Neuronal stem cell (in vitro differentiated cells): ENCODE measurements at places on chromosomes 16 and 17.

DNA sequence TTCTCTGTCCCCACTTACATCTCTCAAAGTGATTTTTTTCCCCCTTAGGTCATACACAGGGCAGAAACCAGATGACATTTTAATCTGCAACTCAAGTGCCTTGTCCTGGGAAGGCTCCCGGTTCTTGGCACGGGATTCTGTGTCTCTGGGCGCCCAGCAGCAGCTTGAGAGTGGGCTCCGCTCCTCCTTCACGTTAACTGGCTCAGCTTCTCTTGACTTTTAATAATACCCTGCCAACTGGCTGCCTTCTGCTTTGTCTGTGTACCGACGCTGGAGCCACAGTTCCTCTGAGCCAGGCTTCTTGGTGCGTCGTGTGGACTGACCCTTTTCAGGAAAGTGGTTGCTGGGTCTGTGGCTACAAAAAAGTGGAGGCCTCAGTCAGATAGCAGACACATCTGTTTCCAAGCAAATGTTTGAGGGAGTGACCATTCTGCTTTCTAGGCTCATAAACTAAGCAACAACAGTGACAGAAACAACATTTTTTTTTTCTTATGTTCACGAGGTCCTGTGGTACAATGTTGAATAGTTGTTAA lies 64.9 kb downstream of the IRF8 start:
- DNase-seq: no peak
- H3K27me3 ChIP-seq: no peaks in the 10 kb centered on the region
- H3K27ac ChIP-seq: no peak overlapping the region
- H3K4me3 ChIP-seq: no peak overlapping the region
- H3K36me3 ChIP-seq: no peaks in the 10 kb centered on the region
- H3K4me1 ChIP-seq: no peaks in the 10 kb centered on the region

DNA sequence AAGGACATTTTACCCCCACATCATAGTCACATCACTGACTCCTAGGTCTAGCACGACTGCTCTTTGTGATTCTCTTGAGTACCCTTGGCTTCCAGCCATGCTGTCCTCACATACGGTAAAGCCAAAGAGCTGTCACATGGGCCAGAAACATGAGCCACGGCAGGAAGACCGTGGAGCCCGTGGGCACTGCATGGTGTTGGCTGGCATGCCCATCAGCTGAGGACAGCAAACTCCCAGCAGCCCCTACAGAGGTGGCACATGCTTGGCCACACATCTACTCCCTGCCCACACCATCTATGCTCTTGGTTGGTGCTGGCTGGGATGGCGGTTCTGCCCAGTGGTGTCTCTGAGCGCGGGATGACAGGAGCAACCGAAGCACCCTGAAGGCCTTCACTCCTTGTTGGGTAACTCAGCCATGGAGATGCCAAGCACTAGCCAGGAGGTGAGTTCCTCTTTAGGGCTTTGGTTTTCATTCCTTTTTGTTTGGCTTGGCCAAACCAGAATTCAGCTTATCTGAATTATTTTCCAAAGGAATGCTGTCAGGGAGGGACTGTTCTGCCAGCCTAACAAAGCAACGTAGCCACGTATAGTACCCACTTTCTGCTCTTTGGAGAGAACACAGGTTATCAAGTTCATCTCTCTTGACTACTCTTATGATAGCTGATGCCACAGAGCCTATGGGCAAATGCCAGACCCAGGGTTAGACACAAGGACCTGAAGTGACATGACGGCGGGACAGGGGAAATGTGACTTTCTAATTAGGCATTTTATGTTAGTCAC lies 10.0 kb downstream of the TNFAIP1 start:
- no peaks in the 10 kb centered on the region for H3K4me1 ChIP-seq
- peaks cover 100% of the 10 kb centered on the region for H3K36me3 ChIP-seq
- no peak overlapping the region for H3K27ac ChIP-seq
- H3K27me3 ChIP-seq: no peaks in the 10 kb centered on the region
- DNase-seq: no peak

- no peak for DNase-seq
- H3K27me3 ChIP-seq: no peaks in the 10 kb centered on the region
- no peak overlapping the region for H3K27ac ChIP-seq
- no peaks in the 10 kb centered on the region for H3K36me3 ChIP-seq
- no peak overlapping the region for H3K4me3 ChIP-seq
Observed at GRCh38 chr16:82891424-82891823, 264.7 kb downstream of the CDH13 start.

DNA sequence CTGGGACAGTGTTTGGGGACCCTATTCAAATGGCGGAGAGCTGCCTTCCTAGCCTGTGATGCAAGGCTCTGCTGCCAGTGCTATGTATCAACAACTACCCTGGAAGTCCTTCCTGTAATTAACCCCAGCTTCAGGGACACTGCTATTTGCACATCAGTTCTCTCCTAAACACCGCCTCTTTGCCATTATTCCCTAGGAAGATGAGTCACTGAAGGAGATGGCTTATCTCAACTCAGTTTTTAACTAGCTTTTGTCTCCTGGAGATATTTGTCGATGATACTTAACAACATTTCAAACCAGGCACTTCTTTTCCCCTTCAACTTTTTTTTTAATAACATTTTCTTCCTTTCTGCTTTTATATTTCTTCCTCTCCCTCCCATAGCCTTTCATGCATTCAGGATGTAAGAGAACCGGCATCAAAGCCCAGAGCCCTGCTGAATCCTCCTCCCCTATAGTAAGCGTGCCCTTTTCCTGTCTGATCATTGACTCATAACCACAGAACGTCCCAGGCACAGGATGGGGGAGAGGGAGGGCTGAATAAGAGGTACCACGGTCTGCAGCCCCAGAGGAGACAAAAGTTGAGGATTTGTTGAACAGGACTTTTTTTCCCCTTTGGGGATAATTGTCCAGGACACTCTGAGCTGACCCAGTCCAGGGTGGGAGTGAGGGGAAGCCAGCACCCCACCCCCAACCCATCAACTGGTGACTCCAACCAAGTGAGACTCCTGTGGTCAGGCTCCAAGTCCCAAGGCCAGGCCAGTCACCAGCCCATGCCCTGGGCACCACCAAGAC lies 387.8 kb upstream of the SALL1 start:
- no peaks in the 10 kb centered on the region for H3K27me3 ChIP-seq
- peaks cover 38% of the 10 kb centered on the region for H3K4me1 ChIP-seq
- no peak for DNase-seq
- no peak overlapping the region for H3K4me3 ChIP-seq
- H3K27ac ChIP-seq: peak overlapping the region; percentile 6
- H3K36me3 ChIP-seq: no peaks in the 10 kb centered on the region

DNA sequence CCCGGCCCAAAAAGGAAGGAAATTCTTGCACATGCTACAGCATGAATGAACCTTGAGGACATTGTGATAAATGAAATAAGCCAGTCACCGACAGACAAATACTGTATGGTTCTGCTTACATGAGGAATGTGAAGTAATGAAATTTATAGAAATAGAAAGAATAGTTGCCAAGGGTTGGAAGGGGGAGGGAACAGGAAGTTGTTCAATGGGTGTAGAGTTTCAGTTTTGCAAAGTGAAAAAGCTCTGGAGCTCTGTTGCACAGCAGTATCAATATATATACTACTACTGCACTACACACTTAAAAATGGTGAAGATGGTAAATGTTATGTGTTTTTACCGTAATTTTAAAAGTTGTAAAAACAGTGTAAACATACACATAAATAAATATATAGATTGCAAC lies 43.7 kb downstream of the PKD1L3 start:
- H3K4me1 ChIP-seq: no peaks in the 10 kb centered on the region
- no peaks in the 10 kb centered on the region for H3K27me3 ChIP-seq
- no peak for DNase-seq
- H3K36me3 ChIP-seq: no peaks in the 10 kb centered on the region

DNA sequence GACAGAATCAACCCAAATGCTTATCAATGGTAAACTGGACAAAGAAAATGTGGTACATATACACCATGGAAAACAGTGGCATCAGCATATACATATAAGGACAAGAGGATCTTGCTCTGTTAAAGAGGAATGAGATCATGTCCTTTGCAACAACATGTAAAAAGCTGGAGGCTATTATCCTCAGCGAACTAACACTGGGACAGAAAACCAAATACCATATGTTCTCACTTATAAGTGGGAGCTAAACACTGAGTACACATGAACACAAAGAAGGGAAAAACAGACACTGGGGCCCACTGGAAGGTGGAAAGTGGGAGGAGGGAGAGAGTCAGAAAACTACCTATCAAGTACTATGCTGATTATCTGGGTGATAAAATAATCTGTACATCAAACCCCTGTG lies 447.3 kb upstream of the MAF start:
- peaks cover 8% of the 10 kb centered on the region for H3K4me1 ChIP-seq
- no peaks in the 10 kb centered on the region for H3K36me3 ChIP-seq
- no peak overlapping the region for H3K27ac ChIP-seq
- no peak overlapping the region for H3K4me3 ChIP-seq
- H3K27me3 ChIP-seq: no peaks in the 10 kb centered on the region
- no peak for DNase-seq

DNA sequence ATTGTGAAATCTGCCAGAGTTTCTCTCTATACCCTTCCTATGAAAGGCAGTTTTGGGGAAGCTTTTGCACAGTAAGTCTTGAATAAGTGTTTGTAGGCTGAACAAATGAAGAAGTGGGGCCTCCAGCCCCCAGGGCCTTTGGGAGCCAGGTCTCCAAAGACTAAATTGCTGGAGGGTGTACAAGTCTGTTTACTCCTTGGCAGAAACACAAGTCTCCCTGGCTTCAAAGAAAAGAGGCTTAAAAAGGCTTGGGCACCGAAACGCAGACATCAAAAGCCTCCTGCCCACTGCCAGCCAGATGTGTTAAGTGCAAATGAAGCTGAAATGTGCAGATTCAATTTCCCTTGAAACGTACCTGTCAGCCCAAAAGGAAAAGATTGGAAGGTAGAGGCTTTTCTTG lies 146.3 kb downstream of the TMEM132E start:
- no peaks in the 10 kb centered on the region for H3K27me3 ChIP-seq
- no peaks in the 10 kb centered on the region for H3K36me3 ChIP-seq
- H3K4me1 ChIP-seq: no peaks in the 10 kb centered on the region
- no peak for DNase-seq
- no peak overlapping the region for H3K27ac ChIP-seq

GRCh38 chr16:49469930-49470451 lies 96.4 kb downstream of the C16orf78 start:
- no peak overlapping the region for H3K27ac ChIP-seq
- H3K27me3 ChIP-seq: no peaks in the 10 kb centered on the region
- no peak for DNase-seq
- H3K4me1 ChIP-seq: no peaks in the 10 kb centered on the region

GRCh38 chr17:34321964-34322363 lies 2.7 kb downstream of the CCL8 start:
- no peaks in the 10 kb centered on the region for H3K36me3 ChIP-seq
- no peak overlapping the region for H3K27ac ChIP-seq
- H3K4me3 ChIP-seq: no peak overlapping the region
- peaks cover 2% of the 10 kb centered on the region for H3K4me1 ChIP-seq
- DNase-seq: no peak

GRCh38 chr16:2429771-2430663 lies 770 bp downstream of the CCNF start:
- H3K4me3 ChIP-seq: peak overlapping the region; percentile 86
- DNase-seq: no peak
- H3K27ac ChIP-seq: no peak overlapping the region
- H3K4me1 ChIP-seq: peaks cover 13% of the 10 kb centered on the region
- H3K36me3 ChIP-seq: peaks cover 42% of the 10 kb centered on the region
- H3K27me3 ChIP-seq: no peaks in the 10 kb centered on the region

GRCh38 chr17:55763856-55764255 lies 13.0 kb downstream of the PCTP start:
- H3K27ac ChIP-seq: no peak overlapping the region
- H3K4me1 ChIP-seq: no peaks in the 10 kb centered on the region
- H3K36me3 ChIP-seq: no peaks in the 10 kb centered on the region
- H3K27me3 ChIP-seq: no peaks in the 10 kb centered on the region
- H3K4me3 ChIP-seq: no peak overlapping the region

DNA sequence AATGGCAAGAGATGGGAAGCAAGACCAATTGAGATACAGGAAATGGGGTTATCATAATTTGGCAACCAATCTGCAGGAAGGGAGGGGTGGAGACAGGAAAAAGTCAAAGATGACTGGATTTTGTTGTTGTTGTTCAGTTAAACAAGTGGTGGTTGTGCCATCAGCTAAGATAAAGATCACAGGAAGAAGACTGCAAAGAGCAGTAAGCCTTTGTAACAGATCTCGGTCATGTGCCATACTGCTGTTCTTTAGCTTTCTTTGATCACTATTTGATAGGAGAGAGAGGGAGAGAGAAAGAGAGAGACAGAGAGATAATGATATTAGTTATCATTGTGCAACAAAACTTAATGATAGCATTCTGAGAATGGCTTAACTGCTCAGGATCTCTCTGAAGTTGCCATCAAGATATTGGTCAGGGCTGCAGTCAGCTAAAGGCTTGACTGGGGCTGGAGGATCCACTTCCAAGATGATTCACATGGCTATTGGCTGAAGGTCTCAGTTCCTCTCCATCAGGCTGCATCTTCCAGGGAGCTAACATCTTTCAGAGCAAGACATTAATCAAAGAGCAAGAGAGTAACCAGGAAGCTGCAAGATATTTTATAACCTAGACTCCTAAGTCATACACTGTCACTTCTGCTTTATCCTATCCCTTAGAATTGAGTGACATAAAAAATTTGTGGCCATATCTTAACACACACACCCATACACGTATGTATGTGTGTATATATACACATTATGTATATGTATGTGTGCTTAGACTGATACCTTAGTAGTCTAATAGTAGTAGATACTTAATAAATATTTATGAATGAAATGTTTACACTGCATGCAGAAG lies 405.0 kb downstream of the SHISA9 start:
- no peaks in the 10 kb centered on the region for H3K36me3 ChIP-seq
- no peak for DNase-seq
- no peak overlapping the region for H3K27ac ChIP-seq
- no peak overlapping the region for H3K4me3 ChIP-seq
- no peaks in the 10 kb centered on the region for H3K27me3 ChIP-seq
- H3K4me1 ChIP-seq: no peaks in the 10 kb centered on the region

GRCh38 chr16:52318302-52319009 lies 228.5 kb downstream of the TOX3 start:
- DNase-seq: no peak
- H3K27ac ChIP-seq: no peak overlapping the region
- no peaks in the 10 kb centered on the region for H3K36me3 ChIP-seq
- H3K4me3 ChIP-seq: no peak overlapping the region

GRCh38 chr16:56641166-56641565 lies 2.7 kb downstream of the MT1A start:
- H3K36me3 ChIP-seq: no peaks in the 10 kb centered on the region
- peaks cover 3% of the 10 kb centered on the region for H3K4me1 ChIP-seq
- H3K27me3 ChIP-seq: peaks cover 100% of the 10 kb centered on the region

DNA sequence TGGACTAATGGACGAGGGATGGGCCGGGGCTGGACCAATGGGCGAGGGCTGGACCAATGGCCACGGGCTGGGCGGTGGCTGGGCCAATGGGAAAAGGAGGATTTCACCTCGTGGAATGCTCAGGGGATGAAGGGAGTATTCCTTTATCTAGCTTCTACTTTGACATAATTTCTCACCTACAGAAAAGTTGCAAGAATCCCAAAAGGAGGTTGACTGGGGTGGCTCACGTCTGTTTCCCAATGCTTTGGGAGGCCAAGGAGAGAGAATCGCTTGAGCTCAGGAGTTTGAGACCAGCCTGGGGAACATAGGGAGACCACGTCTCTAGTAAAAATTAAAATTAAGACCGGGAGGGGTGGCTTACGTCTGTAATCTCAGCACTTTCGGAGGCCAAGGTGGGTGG lies 5.7 kb upstream of the FLYWCH1 start:
- no peaks in the 10 kb centered on the region for H3K36me3 ChIP-seq
- H3K27ac ChIP-seq: peak overlapping the region; percentile 10
- H3K4me3 ChIP-seq: no peak overlapping the region
- peaks cover 1% of the 10 kb centered on the region for H3K27me3 ChIP-seq
- H3K4me1 ChIP-seq: peaks cover 3% of the 10 kb centered on the region
- DNase-seq: no peak
